GM23248 (cell line): ENCODE measurements at places on chromosomes 2 and 18. TPM values are rescaled to one million over a fixed set of nuclear protein-coding genes. Genes with fewer than 3 reads are reported as not detected.
A peak's percentile ranks its signal among the peaks of the same experiment; 100 is the strongest.

- DNase-seq, result no peak
Observed at GRCh38 chr2:70854411-70854810, 18.8 kb upstream of the CD207 start.

GRCh38 chr18:79625195-79625923 lies 54.2 kb upstream of the CTDP1 start:
- DNase-seq, result no peak

- DNase-seq, result peak; percentile 64
Observed at GRCh38 chr18:46917803-46918600, 600 bp downstream of the KATNAL2 start.

The MERTK gene
- total RNA-seq, result under 0.01 TPM in 1 of 2 replicates, not detected in the other

GRCh38 chr18:5415031-5415430 lies 119.5 kb upstream of the ZBTB14 start:
- no peak for DNase-seq

The TRIM43 gene
- total RNA-seq, result not detected in 2 replicates

GRCh38 chr18:62957885-62958472 lies 242.6 kb downstream of the PHLPP1 start:
- peak; percentile 51 for DNase-seq

The CCDC102B gene
- total RNA-seq, result 0.89 and 3.2 TPM in 2 replicates

DNA sequence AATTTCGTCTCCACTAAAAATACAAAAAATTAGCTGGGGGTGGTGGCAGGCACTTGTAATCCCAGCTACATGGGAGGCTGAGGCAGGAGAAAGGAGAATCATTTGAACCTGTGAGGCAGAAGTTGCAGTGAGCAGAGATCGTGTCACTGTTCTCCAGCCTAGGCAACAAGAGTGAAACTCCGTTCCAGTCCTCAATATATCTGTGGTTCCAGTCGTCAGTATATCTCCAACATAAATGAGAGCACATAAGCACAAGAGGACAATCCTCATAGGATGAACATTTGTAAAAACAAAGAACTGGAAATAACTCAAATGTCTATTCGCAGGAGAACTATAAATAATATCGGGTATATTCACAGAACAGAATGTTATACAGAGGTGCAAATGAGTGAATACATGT lies 13.1 kb upstream of the PLEK start:
- no peak for DNase-seq

GRCh38 chr18:24530630-24531111 lies 70.2 kb downstream of the HRH4 start:
- DNase-seq, result peak; percentile 78

- no peak for DNase-seq
Observed at GRCh38 chr18:23618862-23619387, 32.6 kb upstream of the NPC1 start.

GRCh38 chr18:70907673-70908072 lies 618.8 kb downstream of the SOCS6 start:
- no peak for DNase-seq

- DNase-seq, result peak; percentile 54
Observed at GRCh38 chr2:110674620-110675555, 3.0 kb downstream of the BUB1 start.

DNA sequence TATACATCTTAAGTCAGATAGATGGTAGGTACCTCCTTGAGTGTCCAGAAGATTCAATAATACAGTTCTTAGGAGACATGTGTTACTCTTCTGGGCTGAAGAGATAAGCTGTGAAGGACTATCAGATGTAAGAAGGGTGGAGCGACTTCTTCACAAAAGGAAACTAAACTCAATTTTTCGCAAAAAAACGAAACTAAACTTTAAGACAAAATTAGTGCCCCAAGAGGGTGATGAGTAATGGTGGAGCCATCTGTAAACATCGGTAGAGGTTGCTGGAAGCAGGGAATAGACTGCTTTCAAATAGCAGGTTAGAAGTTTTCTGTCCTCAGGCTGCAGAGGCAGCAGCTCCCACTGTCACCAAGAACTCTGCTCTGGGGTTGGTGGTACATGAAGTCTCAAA lies 111.6 kb upstream of the TACR1 start:
- DNase-seq, result peak; percentile 49
